ENCODE measurements at places on chromosomes 1 and 21. TPM values are rescaled to one million over a fixed set of nuclear protein-coding genes. Genes with fewer than 3 reads are reported as not detected.

DNA sequence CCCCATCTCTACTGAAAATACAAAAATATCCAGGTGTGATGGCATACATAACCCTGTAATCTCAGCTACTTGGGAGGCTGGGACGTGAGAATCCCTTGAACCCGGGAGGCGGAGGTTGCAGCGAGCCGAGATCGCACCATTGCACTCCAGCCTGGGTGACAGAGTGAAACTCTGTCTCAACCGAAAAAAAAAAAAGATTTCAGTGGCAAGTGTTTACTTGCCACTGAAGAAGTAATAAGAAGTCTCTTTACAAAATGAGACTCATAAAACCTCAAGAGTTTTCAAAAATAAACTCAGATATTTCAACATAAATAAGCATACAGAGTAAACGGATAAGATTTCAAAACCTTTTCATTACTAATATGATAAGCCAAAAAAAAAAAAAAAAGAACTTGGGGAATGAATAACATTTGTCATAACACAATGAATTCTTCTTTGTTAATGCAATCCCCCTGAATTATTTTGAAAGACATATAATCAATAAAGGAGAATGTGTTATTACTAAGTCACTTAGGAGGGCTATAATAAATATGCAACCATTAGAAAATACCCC, 34.2 kb upstream of the EXO1 start:
- DNase-seq, result no peak

GRCh38 chr1:20237646-20238045, 51.3 kb upstream of the PLA2G2C start:
- DNase-seq, result no peak

- DNase-seq, result no peak
These were observed 297.1 kb upstream of the DUSP10 start for GRCh38 chr1:222038971-222039370.

Gene HES3
- not detected for total RNA-seq

DNA sequence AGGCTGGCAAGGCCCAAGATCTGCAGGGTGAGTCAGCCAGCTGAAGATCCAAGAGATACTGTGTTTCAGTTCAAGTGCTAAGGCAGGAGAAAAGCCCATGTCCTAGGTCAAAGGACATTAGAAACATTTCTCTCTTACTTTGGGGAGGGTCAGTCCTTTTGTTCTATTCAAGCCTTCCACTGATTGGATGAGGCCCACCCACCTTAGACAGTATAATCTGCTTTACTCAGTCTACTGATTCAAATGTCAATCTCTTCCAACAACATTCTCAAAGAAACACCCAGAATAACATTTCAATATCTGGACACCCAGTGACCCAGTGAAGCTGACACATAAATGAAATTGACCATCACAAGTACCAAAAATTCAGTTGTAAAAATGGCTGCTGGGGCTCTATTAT, 367.8 kb upstream of the ZP4 start:
- no peak for DNase-seq

DNA sequence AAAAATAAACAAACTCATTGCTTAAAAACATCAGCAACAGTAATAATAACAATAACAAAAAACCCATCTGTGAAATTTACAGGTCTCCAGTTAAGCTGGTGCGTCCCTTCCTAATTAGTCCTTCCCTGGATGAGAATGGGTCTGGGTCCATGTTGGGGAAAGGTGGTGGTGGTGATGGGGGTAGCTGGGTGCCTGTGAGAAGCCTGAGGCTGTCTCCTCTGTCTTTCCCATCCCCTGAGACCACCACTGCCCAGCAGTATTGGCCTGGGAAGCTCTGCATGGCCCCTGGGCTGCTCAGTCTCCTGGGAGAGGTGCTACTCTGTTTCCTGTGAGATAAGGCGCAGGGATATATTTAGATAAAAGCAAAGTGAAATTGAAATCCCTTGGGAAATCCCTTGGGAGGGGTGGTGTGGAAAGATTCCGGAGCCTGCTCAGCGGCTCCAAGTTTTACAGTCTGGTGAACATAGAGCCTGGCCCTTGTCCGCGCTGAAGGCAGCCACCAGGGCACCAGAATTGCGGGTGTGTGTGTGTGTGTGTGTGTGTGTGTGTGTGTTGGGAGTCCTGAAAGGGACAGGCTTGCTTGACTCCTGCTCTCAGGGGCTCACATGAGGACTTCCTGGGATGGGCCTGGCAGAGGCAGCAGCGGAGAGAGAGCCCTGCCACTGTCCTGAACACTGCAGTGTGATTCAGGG, 150.2 kb downstream of the FOXD2 start:
- no peak for DNase-seq

- DNase-seq, result no peak
These were observed 61.6 kb downstream of the OPTC start for GRCh38 chr1:203555511-203556046.

Gene IL20
- total RNA-seq, result not detected

DNA sequence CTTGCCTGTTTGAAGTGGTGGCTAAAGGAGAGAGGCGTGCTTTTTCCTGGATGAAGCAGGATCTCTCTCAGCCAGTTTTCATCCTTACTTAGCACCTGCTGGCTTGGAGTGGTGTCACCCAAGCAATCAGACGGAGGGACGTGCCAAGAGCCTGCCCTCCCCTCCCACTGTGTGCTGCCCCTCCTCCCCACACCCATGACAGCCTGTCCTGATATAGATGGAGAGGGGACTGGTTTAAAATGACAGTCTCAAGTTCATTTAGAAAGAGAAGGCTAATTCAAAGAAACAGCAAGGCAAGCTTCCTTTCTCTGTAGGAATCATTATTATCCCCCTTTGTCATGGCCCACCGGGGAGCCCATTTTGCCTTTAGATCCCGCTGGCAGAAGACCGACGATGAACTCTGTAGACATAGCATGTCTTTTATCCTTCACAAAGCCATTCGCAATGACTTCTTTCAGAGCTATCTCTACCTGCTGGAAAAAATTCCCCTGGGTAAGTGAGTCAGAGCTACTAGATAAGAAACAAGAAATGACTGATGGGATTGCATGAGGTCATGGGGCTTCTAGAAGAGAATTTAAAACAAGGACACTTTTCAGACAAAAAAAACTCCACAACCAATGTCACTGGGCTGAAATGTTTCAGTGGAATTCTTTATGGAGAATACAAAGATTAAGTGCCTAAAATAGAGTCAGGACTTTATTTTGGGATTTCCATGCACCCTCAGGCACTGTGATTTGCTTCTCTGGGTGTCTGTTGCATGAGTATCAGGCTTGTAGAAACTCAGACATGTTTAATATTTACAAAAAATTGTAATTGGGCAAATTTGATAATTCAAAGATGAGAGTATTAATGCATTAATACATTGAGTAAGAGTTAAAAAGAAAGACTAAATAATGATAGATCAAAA, at the start of gene NTMT2:
Gene NTMT2 (plus strand): TSS at position 190 of the 907 bp plus-strand sequence. CDS start 149 bp downstream, at position 339.
- no peak for DNase-seq

DNA sequence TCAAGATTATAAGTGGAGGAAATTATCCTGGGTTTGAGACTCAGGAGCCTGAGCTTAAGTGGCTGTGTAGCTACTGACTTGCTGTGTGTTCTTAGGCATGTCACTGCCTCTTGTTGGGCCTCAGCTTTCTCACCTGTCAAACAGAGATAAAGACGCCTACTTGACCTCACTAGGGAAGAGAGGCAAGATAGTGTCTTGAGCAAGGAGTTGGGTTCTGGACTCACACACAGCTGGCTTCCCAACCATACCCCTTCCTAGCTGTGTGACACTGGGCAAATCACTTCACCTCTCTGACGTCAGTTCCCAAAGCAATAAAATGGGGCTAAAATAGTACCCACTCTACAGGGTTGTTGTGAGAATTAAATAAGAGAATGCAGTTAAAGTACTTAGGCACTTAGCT, 11.6 kb upstream of the EPB41 start:
- DNase-seq, result no peak

GRCh38 chr21:36004441-36004840, 55.9 kb downstream of the SETD4 start:
- no peak for DNase-seq

Gene SELENBP1
- total RNA-seq, result 413 TPM

GRCh38 chr1:221437926-221438325, 304.0 kb downstream of the DUSP10 start:
- DNase-seq, result no peak

DNA sequence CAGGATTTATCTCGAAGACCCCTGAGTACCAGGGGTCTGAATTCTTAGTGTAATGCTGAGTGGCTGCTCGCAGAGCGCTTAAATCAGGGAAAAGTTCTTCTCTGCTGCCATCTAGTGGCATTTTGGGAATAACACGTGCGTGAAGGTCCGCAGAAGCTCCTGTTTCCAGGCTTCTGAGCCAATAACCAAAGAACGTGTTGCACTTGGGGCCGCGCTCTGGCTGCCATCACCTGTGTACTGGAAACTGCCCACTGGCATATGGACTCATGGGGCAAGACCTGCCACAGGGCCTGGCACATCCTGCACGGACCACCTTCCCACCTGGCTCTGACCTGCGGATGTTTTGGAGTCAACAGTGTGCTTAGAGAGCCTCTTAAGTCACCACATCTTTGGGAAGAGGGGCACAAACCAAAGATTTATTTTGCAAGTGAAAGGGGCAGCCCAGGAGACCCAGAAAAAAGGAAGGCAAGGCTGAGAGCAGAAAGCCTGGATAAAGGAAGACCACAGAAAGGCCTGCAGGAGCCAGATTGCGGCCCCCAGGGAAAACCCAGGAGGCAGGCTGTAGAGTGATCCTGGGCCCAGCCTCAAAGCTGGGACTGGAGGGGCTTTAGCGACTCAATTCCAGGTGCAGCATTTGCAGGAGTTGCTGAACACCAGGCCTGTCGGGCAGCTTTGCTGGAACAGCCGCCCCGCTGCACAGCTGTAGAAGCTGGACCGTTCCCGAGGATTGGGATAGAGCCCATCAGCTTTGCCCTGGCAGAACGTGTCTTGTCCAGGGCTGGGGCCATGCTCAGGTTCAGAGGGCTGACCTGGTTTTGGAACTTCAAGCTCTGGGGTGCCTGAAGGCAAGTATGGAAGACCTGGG, 13.0 kb downstream of the CHIT1 start:
- no peak for DNase-seq

DNA sequence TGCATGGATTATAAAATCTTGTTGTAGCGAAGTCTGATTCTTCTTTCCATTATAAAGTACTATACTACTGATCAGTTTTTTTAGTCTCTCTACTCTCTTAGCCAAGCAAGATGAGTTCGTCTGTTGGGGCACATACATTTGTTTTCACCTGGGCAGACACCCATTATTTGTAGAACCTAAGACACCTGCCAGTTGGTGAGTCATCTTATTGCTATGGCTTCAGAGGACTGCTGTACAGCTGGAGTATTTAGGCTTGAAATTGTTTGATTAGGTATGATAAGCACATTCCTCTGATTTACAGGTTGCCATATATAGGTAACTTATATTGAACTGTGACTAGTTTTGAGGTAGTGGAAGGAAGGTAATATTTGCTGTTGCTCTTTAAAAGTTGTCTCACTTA, 17.2 kb downstream of the RBM15 start:
- DNase-seq, result no peak

Gene RGS4
- 0.89 TPM for total RNA-seq

Gene FTCD
- 1.5 TPM for total RNA-seq

- no peak for DNase-seq
These were observed 420.9 kb upstream of the CAMK1G start for GRCh38 chr1:209162651-209163050.

DNA sequence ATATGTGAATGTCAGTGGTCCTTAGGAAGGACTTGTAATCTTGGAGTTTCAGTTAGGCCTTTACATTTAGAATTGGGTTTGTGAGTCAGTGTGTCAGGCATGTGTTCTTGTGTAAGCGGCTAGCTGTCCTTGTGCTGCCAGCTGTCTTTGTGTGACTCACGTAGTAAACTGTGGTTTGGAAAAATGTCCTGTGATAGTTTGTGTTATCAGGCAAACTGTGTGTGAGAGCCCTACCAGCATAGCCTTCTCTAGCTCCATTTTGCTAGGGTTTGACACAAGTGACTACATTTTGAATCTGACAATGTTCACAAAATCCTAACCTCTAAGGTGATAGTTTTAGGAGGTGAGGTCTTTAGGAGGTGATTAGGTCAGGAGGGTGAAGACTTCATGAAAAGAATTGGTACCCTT, 6.9 kb upstream of the SLC35D1 start:
- no peak for DNase-seq

Gene ZBTB8B
- total RNA-seq, result 0.03 TPM

GRCh38 chr1:117600325-117600943, 5.4 kb upstream of the TENT5C start:
- DNase-seq, result no peak

GRCh38 chr1:194723067-194723466, 1536.7 kb upstream of the B3GALT2 start:
- DNase-seq, result no peak

GRCh38 chr1:220326578-220326977, 54.3 kb upstream of the RAB3GAP2 start:
- DNase-seq, result no peak

- DNase-seq, result no peak
These were observed 109.2 kb upstream of the NR5A2 start for GRCh38 chr1:199918196-199918769.

Gene VSIG8
- total RNA-seq, result 0.35 TPM

GRCh38 chr1:160030657-160031364, 979 bp downstream of the PIGM start:
- DNase-seq, result no peak

DNA sequence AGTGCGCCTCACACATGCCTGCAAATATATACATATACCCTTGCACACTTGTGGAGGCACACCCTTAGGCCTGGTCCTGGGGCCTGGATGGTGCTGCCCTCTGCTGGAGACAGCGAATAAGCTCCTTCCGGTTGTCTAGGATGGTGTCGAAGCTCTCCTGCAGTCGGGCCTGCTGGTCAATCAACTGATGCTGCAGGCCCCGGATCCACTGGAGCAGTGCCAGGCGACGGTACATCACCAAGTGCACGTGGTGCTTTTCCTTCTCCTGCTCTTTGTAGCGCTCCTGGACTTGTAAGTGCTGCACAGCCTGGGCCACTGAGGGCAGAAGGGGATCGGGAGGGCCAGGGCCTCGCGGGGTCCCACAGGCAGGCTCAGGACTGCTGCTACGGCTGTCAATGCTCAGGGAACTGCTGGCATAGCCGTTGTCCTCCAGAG, 3.1 kb downstream of the C1orf216 start:
- DNase-seq, result peak; percentile 77

GRCh38 chr1:198656500-198656932, 17.7 kb downstream of the PTPRC start:
- peak; percentile 64 for DNase-seq

Gene HNRNPR
- total RNA-seq, result 84.9 TPM

Gene SLAMF1
- 1.4 TPM for total RNA-seq

Data from lower lobe of right lung (tissue), 2 donors.